ENCODE measurements at places on chromosomes 2 and 18.

GRCh38 chr18:50853863-50854271 is 25.1 kb upstream of the ME2 start:
- no peak for DNase-seq

- no peak for DNase-seq
These were observed 145.8 kb upstream of the ACAA2 start for GRCh38 chr18:49959176-49959575.

DNA sequence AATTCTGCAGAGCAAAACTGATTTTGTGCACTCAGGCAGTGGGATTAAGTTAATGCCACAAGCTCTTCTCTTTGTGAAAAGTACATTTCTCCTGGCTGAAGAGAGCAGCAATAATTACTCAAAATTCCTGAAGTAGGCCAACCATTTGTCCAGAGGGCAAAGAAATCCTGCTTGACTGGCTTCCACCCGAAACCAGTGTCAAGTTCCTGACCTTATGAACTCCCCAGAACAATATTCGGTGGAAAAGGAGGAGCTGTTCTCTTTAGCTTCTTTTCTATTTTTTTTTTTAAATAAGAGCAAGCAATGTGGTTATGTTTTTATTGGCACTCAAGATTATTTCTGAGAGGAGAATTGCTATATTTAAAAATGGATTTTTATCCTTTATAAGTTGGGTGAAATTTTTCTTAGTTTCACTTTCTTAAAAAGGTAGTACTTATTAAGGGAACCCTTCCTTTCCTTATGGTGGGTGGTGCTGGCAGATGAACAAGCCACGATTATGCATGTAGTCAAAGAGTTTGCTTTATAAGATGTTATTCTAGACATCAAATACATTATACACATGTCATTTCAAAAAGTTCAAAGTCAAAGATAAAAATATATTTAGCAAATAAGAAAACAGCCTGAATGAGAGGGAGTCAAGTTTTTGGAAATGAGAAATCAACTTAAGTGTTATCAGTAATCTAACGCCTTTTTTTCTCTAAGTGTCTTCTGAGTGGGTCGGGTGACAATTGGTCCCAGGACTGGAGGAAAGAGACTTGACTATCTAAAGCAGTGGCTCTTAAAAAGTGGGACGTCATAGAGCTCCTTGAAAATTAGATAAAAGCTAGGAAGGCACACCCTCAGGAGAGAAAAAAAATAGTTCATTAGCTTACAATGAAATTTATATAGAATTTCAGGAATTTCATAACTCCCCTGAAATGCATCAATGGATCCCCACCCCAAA is 194.5 kb downstream of the IKZF2 start:
- no peak for DNase-seq

- DNase-seq, result no peak
These were observed 3.3 kb downstream of the SMARCAL1 start for GRCh38 chr2:216415541-216415940.

GRCh38 chr2:18484625-18485024 is 75.8 kb downstream of the RDH14 start:
- no peak for DNase-seq

GRCh38 chr2:3212984-3213383 is 164.6 kb downstream of the EIPR1 start:
- no peak for DNase-seq

DNA sequence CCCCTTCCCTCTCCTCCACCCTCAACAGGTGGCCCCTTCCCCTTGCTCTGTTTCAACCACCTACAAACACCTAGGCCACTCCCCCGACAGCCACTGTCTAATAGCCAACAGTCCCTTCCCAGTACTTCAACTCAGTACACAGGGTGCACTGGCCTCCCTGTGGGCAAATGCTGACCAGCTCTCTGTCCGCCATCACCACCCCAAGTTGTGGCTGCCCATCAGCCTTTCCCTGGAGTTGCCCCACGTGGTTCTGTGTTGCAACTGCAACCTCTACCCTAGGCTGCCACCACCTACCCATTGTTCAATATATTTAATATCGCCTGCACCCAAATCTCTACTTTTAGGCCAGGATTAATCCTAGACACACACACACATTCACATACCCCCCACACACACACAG is 173.5 kb downstream of the MREG start:
- no peak for DNase-seq

DNA sequence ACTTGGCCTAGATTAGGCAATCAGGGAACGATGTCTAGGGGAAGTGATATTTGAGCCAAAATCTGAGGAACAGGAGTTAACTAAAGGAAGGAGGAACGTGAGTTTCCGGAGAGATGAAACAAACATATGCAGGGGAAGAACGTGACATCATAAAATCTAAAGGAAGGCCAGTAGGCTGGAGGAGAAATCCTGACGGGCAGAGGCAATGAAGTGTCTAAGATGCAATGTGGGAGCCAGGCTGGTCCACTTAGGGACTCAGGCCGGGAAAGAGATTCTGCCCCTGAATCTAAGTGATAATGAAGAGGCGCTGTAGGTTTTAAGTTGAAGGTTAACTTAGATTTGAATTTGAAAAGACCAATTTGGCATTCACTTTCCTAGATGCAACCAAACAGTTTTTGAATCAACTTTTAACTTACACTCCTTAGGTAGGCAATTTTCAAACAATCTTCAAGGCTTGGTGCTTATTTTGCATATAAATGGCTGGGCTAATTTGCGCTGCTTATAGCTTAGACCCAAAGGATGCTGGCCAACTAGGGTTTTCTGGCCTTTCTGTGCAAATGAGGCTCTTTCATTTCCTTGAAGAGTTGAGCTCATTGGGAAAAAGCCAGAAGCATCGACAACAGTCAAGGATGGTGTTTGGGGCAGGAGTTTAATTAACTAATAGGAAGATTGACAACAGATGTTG is 221.7 kb downstream of the SOX11 start:
- DNase-seq, result no peak

GRCh38 chr2:222604749-222605515 is 51.0 kb downstream of the FARSB start:
- no peak for DNase-seq

DNA sequence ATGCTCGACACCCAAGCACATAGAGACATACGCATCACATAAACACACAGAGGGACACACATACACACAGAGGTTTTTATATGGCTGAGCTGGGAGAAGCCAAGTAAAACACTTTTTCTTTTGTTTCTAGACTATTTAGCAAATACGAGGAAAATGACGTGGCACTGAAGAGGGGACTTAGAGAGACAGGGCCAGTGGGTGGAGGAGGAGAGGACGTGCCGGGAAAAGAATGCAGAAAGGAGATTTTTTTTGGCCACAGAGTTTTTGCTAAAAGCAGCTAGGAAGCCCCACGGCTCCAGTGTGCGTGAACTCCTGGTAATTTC is 168.5 kb upstream of the KLF7 start:
- DNase-seq, result no peak

GRCh38 chr2:10071595-10071994 is 8.6 kb downstream of the CYS1 start:
- no peak for DNase-seq

All from AG04449 (cell line).